ENCODE measurements at places on chromosomes 12 and 14.
A peak's percentile ranks its signal among the peaks of the same experiment; 100 is the strongest.

DNA sequence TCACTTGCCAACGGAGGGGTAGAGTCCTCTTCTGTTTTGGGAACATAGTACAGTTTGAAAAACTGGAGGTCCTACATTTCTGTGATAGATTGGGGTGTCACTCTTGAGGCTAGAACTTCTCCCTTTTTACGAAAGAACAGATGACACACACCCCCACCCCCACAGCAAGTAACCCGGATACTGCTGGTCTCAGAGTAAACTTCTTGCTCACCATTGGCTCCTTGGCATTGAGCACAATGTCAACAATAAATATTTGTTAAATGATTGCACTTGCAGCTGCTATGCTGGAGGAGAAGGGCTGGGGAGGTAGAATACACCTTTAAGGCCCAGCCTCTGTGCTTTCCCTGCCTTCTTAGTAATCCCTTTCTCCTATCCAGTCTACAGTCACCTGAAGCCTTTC lies 149.8 kb downstream of the TGFB3 start:
- DNase-seq, result no peak

GRCh38 chr12:47035484-47035883 lies 43.9 kb upstream of the PCED1B start:
- no peak for DNase-seq

DNA sequence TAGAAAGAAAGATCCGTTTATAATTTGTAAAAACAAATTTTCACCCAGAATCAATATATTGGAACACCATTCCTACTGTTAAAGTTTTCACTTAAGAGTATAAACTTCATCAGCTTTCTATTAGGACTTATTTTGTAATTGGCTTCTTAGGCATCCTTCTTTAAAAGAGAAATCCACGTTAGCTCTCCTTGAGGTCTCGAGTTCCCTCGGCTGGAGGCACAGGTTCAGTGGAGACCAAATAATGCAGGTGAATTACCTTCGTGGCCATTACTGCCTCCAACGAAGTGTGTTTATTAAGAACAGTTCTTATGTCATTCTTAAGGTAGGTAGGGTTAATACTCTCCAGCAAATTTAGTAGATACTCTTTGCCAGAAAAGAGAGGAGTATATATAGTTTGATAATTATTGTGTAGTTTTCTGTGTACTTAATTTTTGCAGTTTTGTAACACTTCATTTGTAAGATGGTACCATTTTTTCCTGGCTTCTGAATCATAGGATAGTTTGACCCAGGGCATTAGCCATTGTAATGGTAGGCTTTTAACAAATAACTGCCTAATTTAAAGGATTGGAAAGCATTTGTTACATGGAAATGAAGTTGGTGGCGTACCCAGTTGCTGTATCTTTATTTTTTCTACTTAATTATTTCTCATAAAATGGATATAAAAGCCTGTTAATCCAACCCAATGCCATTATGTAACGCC lies 2.2 kb downstream of the CALM1 start:
- no peak for DNase-seq

GRCh38 chr12:33988913-33989312 lies 33.4 kb upstream of the ALG10 start:
- DNase-seq, result no peak

- no peak for DNase-seq
Measured at GRCh38 chr12:98719515-98720504, 74.7 kb downstream of the APAF1 start.

DNA sequence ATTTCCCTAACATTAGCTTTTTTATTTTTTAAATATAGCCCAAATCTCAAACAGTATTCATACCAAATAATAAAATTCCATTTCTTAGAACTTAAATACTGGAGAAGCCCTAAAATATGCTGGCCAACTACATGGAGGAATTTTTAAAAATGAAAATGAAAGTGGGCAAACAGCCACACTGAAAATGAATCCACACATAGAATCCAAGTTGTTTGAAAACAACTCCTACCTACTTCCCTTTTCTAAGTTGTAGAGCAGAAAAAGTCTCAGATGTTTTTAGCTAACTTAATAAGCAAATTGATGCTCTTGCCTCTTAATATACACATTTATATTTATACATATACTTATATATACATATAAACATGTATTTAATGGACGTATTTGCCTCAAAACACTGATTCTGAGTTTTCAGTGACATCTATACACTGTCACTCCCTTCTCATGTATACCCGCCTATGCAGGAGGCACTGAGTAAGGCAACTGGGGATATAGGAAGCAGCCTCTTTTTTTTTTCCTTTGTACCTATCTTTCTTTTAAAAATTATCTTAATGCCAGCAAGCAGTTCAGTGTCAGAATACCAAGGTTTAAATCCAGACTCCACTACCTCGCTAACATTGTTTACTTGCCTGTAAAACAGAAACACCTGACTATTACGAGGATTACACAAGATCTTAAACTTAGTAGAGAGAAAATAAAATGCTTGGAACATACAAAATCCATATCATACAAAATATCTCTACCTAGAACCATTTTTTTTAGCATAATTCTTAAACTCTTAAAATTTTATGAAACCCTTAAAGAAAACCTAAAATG lies 13.3 kb downstream of the DICER1 start:
- DNase-seq, result no peak

GRCh38 chr12:127903146-127903545 lies 363.8 kb upstream of the TMEM132C start:
- DNase-seq, result no peak

DNA sequence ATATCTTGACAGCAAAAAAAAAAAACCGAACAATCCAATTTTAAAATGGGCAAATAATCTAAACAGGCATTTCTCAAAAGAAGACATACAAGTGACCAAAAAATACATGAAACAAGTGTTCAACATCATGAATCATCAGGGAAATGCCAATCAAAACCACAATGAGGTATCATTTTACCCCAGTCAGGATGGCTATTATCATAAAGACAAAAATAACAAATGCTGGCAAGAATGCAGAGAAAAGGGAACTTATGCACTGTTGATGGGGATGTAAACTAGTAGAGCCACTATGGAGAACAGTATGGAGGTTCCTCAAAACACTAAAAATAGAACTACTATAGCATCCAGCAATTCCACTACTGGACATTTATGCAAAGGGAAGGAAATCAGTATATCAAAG lies 448.2 kb downstream of the RGS6 start:
- no peak for DNase-seq

- DNase-seq, result no peak
Measured at GRCh38 chr14:53915364-53916014, 41.1 kb downstream of the BMP4 start.

- DNase-seq, result no peak
Measured at GRCh38 chr12:53983568-53983949, 1.4 kb upstream of the HOXC10 start.

DNA sequence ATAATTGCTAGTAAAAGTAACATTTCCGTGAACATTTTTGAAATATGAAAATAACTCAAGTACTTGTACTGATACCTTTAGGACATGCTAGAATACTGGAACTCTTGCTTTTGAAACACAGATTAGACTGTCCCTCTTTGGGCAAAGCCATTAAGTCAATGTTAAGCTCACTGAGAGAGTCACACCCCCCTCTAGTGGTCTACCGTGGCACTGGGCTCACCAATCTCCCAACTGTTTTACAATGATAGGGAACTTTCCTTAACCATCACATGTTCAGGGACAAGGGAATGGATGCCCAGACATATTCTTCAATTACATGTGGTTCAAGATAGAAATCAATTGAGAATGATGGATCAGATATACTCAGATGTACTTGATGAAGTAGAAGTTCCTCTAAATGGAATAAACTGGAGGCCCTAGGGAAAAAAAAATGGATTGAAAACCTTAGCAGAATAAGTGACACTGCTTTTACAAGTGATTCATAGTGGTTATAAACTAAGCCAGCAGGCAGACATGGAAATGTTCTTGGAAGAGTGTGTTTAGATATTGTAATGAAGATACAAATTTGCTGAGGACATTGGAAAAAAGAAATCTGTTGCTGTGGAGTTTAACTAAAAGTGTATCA lies 17.8 kb downstream of the NANOG start:
- peak; percentile 44 for DNase-seq

GRCh38 chr14:58547649-58548048 lies 90.1 kb upstream of the DACT1 start:
- DNase-seq, result no peak

DNA sequence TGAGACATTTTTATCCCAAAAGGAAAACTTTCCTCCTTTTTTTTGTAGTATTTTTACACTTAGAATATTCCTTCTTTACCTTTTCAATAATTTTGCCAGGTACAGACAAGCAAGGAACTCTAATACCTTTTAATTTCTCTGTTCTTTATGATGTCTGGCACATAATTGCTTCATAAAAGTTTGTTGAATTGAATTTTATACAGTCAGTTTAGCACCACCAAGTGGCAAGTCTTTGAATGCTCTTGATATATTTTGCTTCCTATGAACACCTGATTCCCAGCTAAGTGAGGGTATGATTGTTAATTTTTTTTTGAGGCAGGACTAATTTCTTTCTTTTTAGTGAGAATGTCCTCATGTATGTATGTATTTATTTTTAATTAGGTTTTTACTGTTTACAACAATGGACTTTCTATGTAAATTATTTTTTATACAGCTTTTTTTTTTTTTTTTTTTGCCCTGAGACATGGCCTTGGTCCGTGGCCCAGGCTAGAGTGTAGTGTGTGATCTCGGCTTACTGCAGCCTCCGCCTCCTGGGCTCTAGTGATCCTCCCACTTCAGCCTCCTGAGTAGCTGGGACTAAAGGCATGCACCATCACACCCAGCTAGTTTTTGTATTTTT lies 6.9 kb downstream of the TBC1D15 start:
- no peak for DNase-seq
